ENCODE measurements at places on chromosomes 4 and X.

DNA sequence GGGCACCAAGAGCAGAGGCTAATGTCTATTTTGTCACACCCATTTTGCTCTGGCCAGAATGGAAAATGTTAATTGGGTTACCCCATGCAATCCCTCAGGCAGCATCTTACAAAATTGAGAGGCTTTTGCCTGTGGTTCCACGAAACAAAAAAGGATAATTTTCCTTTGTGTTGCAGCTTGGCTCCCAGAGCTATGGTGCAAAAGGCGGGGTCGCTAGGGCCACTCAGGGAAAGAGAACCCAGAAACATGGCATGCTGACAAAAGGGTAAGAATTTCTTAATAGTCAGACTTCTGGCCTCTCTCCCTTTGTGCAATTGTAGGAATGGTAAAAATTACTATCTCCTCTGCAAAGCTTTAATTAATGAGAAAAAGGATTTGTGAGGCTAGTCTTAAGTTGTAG is 119.6 kb upstream of the BANK1 start:
- no peaks in the 10 kb centered on the region for H3K36me3 ChIP-seq
- no peaks in the 10 kb centered on the region for H3K27me3 ChIP-seq
- no peak for DNase-seq

DNA sequence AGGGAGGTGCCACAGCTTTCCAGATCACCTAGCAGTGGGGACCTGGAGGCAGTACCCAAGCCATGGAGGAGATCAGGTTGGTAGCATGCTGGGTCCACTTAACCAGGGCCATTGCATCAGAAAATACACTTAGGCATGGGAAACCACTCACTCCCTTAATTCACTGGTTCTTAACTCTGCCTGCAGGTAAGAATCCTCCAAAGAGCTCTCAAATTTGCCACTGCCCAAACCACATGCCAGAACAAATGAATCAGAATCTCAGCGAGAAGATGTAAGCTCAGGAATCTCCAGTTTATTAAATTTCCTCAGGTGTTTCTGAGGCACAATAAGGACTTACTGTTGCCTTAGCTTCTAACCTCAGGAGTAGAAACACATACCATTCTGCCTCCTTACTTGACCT is 327.7 kb upstream of the RASGEF1B start:
- H3K27me3 ChIP-seq: no peaks in the 10 kb centered on the region
- no peak overlapping the region for H3K4me3 ChIP-seq
- no peaks in the 10 kb centered on the region for H3K4me1 ChIP-seq
- H3K27ac ChIP-seq: no peak overlapping the region
- no peaks in the 10 kb centered on the region for H3K36me3 ChIP-seq

GRCh38 chr4:12555011-12555410 is 929.1 kb downstream of the RAB28 start:
- H3K4me3 ChIP-seq: no peak overlapping the region
- H3K27me3 ChIP-seq: no peaks in the 10 kb centered on the region
- no peaks in the 10 kb centered on the region for H3K4me1 ChIP-seq
- no peak for DNase-seq

DNA sequence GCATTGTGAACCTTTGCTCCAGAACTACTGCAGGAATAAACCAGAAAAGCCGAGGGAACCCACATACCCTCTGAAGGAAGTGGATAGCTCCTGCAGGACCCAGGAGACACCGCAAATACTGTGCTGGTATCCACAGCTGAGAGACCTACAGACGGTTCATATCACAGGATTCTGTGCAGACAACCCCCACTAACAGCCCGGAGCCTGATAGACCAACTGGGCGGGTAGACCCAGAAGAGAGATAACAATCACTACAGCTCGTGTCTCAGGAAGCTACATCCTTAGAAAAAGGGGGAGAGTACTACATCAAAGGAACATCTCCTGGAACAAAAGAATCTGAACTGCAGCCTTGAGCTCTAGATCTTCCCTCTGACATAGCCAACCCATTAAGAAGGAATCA is 150.8 kb downstream of the FRAS1 start:
- H3K27me3 ChIP-seq: no peaks in the 10 kb centered on the region
- no peak for DNase-seq
- no peak overlapping the region for H3K4me3 ChIP-seq
- no peaks in the 10 kb centered on the region for H3K4me1 ChIP-seq
- H3K27ac ChIP-seq: no peak overlapping the region

GRCh38 chr4:76726176-76726575 is 171.8 kb downstream of the SOWAHB start:
- no peak overlapping the region for H3K27ac ChIP-seq
- H3K4me3 ChIP-seq: no peak overlapping the region
- no peaks in the 10 kb centered on the region for H3K4me1 ChIP-seq
- H3K36me3 ChIP-seq: no peaks in the 10 kb centered on the region
- H3K27me3 ChIP-seq: no peaks in the 10 kb centered on the region

DNA sequence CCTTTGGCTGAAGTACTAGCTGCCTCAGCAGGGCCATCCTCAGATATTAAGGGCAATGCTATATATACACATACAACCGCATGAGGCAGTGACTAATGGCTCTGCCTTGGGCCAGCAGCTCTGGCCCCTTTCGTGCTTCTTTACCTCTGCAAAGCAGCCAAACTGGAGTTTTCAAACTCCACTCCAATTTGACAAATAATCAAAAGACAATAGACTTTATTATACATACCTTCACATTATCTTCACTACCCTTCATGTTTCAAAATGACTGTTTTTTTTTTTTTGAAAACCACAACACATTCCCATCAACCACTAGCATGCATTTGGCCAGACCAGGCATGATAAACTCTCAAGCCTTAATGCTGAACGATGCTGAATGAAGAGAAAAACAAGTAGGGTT is 187.7 kb downstream of the ENOX2 start:
- H3K27ac ChIP-seq: no peak overlapping the region
- H3K4me1 ChIP-seq: no peaks in the 10 kb centered on the region
- H3K36me3 ChIP-seq: no peaks in the 10 kb centered on the region
- no peak overlapping the region for H3K4me3 ChIP-seq

GRCh38 chrX:149570668-149571067 is 16.6 kb downstream of the MAGEA9B start:
- no peak overlapping the region for H3K27ac ChIP-seq
- no peak overlapping the region for H3K4me3 ChIP-seq
- no peaks in the 10 kb centered on the region for H3K4me1 ChIP-seq
- no peaks in the 10 kb centered on the region for H3K36me3 ChIP-seq
- no peaks in the 10 kb centered on the region for H3K27me3 ChIP-seq
- no peak for DNase-seq

DNA sequence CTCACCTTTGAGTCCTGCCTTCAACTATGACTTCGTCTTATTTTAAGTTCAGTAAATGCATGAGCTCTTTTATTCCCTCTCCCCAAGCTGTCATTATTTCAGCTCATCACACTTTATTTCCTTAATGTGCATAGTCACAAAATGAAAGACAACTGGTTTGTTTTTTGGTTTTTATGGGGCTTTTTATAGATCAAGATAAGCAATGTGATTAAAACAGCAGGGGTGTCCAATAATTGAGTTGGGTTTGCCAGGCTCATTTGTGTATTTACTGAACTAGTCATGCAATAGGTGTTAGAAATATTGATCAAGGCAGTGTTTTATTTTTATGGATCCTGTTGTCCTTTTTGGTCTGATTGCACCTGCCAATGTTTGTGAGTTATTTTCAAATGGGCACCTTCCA is 102.2 kb downstream of the FRMPD4 start:
- H3K27ac ChIP-seq: no peak overlapping the region
- no peaks in the 10 kb centered on the region for H3K36me3 ChIP-seq
- H3K4me1 ChIP-seq: no peaks in the 10 kb centered on the region
- DNase-seq: no peak
- H3K4me3 ChIP-seq: no peak overlapping the region
- H3K27me3 ChIP-seq: no peaks in the 10 kb centered on the region

DNA sequence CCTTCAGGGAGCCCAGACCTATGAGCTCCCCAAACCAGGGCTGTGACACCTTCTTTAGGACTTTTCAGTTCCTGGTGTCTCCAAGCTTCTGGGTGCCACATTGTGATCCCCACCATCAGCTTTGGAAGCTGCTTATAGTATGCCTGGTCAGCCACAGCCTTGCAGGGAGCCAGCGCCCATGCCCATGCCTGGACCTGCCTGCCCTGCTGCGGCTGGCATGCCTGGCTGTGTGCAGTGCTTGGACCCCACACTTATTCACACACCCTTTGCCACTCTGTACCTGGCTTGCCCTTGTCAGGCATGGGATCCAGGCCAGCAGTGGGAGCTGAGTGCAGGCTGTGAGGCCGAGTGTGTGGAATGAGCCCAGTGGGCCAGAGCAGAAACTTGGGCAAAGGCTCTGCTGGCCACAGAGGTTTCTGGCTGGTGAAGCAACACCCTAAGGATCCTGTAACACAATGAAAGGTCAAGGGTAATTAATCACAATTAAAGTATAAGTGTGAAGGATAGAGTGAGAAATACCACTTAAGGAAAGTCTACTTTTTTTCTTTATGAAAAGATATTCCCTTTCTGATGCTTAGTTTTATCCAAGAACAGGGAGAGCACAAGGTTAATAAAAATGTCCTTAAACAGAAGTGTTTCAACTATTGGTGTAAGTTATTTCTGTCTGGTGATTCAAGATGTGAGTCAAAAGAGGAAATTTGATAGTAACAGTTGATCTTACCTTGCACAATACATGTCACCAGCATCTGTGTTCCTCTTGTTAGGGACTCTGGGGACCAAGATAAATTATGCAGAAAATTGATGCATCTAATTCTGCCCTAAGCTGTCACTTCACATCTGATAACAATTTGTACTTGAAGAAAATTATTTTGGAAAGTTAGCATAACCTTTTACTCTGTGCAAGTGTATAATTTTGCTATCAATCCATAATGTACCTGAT is 161.8 kb downstream of the FAM47A start:
- no peak overlapping the region for H3K4me3 ChIP-seq
- no peaks in the 10 kb centered on the region for H3K27me3 ChIP-seq
- H3K27ac ChIP-seq: no peak overlapping the region
- no peak for DNase-seq
- no peaks in the 10 kb centered on the region for H3K4me1 ChIP-seq
- H3K36me3 ChIP-seq: no peaks in the 10 kb centered on the region

GRCh38 chrX:129125122-129125914 is 398.0 kb downstream of the SMARCA1 start:
- no peaks in the 10 kb centered on the region for H3K27me3 ChIP-seq
- no peak for DNase-seq

GRCh38 chr4:4759232-4759631 is 100.2 kb upstream of the MSX1 start:
- H3K36me3 ChIP-seq: no peaks in the 10 kb centered on the region
- H3K4me1 ChIP-seq: no peaks in the 10 kb centered on the region
- peaks cover 7% of the 10 kb centered on the region for H3K27me3 ChIP-seq
- no peak overlapping the region for H3K4me3 ChIP-seq
- DNase-seq: no peak

DNA sequence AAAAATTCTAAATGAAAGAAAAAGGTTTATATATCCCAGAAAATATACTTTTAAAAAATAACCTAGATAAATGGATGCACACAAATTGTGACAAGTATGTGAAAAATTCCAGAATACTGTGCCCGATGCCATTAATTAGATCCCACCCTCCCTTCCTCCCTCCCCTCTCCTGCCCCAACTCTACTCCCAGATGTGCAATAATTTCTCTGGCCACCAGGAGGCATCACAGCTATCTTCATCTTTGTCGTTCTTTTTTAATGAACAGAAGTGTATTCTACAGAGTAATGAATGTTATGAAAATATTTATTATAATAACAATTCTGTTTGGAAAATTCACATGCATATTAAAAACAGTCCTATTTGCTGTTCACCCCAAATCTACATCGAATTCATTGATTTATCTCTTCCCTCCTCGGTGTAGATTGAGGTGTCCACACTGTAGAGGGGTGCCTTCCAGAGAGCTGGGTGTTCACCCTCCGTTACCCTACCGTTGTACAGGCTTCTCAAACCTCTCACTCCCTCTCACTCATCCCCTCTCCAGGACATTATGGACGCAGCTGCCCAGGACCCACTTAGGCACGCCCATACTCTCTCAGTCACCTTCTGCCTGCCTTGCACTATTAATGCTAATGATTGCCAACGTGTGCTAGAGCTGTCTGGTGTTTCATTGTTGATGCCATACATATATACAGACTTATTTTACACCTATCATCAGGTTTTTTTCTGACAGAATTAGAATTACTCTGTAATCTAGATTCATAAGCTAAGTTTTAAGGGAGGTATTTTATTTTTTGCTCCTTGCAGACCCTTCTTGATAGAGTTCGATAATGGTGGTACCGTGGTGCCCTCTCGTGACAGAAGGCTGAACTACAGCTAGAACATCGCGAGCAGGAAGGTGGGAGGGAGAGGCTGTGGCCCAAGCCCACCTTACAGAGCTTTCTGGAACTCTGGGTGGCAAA is 14.1 kb downstream of the RAB40AL start:
- H3K27ac ChIP-seq: no peak overlapping the region
- H3K27me3 ChIP-seq: no peaks in the 10 kb centered on the region
- H3K36me3 ChIP-seq: no peaks in the 10 kb centered on the region
- peak; percentile 24 for DNase-seq

DNA sequence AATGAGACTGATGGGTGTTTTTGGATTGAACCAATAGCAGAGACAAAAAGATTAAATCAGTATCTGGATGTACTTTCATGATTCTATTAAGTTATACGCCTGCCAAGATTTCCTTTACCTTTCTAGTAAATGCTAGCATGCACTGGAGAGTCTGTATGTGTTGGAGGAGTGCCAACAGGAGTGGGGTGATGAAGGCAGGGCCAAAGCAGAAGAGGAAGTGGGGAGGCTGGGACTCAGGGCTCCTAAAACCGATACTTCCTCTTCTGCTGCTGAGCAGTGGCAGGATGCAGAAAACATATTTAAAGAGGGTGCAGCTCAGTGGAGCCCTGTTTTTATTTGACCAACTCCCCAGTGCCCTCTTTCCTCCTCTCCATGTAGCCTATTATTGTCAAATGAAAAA is 5.6 kb downstream of the CYSLTR1 start:
- peaks cover 55% of the 10 kb centered on the region for H3K4me1 ChIP-seq
- DNase-seq: peak; percentile 78
- H3K27ac ChIP-seq: peak overlapping the region; percentile 49
- peak overlapping the region; percentile 44 for H3K4me3 ChIP-seq

DNA sequence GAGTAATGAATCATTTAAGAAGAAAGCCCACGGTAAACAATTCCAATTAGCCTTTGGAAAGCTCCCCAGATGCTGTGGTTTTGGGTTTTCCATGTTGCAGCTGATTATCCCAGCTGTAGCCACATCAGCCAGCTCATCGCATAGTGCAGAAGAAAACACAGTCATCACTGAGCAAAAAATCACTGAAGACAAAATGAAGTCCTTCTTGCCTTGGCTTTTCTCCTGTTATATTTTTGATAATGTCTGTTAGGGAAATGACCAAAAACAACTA is 193.0 kb upstream of the C1QTNF7 start:
- H3K36me3 ChIP-seq: no peaks in the 10 kb centered on the region
- DNase-seq: no peak
- H3K27ac ChIP-seq: no peak overlapping the region

DNA sequence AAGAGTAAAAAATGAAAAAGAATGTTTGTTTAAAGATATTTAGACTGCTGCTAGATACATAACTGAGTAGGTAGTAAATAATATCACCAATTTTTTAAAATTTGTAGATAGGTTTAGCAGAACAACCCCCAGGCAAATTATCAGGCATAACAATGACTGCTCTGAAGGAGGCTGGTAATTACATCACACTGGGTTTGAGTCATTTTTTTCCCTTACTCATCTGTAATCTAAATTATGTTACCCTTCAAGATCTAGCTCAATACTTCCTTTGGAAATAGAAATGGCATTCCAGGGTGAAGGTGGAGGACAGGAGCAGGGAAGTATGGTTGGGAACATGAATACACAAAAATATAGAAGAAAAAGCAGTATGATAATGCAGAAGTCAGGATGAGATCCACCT is 431.6 kb upstream of the MAOA start:
- DNase-seq: no peak
- H3K4me1 ChIP-seq: no peaks in the 10 kb centered on the region
- H3K27ac ChIP-seq: no peak overlapping the region
